ENCODE measurements at places on chromosomes 12 and 14.

- DNase-seq, result no peak
Observed at GRCh38 chr14:53845813-53846693, 110.6 kb downstream of the BMP4 start.

DNA sequence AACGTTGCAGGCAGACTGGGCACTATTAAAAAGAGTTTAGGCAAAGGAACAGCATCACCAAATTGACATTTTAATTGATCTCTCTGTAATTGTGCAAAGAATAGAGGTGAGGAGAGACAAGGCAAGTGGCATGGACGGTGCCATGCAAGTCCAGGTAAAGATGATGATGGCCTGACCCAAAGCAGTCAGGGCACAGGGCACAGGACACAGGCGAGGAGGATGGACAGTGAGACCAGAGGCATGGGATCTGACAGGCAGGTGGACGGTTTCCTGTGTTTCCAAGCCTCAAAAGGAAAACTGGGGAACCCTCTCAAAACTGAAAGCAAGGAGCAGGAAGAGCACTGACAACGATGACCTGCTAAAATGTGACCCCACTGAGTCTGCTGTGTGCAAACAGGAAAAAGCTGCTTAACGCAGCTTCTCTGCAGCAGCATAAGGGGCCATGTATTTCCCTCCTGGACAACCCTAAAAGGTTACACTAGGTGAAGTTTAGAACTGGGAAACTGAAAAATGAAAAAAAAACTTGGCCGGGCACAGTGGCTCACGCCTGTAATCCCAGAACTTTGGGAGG is 50.9 kb downstream of the CLIP1 start:
- DNase-seq, result no peak

GRCh38 chr12:29164477-29165393 is 15.7 kb downstream of the FAR2 start:
- DNase-seq, result peak; percentile 64

DNA sequence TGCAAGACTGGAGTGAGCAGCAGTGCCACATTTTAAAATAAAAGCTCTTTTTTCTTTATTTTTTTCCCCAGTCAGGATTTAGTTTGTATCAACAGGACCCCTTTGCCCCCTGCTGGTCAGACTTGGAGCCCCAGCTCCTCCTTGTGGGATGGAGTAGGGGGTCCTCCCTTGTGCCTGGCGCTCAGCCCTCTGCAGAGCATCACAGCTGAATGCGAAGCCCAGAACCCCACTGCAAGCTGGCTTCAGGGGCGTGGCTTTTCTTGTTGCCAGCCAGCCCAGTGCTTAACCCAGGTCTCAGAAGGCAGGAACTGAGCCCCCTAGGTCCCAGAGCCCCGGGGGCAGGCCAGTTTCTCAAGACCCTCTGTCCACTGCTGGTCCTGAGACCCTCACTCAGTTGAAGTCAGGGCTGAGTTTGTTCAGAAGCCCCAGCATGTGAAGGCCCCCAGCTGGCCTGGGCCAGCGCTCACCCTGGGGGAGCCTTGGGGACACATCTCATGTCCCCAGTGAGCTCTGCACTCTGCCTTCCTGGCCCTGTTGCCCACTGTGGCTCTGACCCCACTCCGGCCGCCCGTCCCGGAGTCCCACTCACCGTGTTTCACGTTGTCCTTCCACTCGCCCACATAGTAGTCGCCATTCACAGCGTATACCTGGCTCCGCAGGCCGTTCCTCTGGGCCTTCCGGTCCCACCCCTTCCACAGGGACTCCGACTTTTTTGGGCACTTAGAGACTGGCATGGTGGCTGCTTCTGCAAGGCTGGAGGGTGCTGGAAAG is 519 bp downstream of the MORN3 start:
- peak; percentile 47 for DNase-seq

DNA sequence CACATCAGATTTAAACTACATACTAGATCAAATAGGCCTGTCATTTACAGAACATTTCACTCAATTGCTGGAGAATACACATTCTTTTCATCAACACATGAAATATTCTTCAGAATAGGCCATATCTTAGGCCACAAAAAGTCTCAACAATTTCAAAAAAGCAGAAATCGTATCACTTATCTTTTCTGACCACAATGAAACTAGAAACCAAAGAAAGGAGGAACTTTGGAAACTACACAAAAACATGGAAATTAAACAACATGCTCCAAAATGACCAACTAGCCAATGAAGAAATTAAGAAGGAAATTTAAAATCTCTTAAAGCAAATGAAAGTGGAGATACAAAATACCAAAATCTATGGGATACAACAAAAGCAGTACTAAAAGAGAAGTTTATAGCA is 35.1 kb downstream of the PARP11 start:
- DNase-seq, result no peak

- DNase-seq, result no peak
Observed at GRCh38 chr14:68929623-68930307, 49.3 kb downstream of the ACTN1 start.

DNA sequence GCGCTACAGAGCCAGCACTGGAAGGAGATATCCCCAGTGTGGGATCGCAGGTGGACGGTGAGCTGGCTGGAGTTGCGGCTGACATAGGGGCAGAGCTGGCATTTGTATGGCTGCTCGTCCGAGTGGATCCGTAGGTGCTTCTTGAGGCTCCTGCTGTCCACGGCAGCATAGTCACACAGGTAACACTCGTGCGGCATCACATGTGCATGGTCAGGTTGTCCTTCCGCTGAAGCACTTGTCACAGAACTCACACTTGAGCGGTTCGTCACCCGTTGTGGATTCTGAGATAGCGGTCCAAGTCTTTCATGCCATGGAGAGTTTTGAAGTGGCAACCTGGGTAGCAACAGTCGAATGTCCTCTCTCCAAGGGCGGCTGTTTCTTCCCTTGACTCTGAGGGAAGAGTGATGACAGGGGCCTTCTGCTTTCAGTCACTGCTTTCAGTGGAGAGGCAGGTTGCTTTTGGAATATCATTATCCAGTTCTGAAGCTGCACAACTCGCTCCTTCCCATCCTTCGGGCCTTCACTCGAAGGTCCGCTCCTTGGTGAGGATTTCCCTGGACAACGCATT is 37.0 kb upstream of the SAV1 start:
- no peak for DNase-seq

- no peak for DNase-seq
Observed at GRCh38 chr12:83893101-83893500, 1019.5 kb downstream of the SLC6A15 start.

- no peak for DNase-seq
Observed at GRCh38 chr14:93076755-93077154, 39.0 kb downstream of the ITPK1 start.
